ENCODE measurements at places on chromosomes 13 and 19.

- DNase-seq, result no peak
Observed at GRCh38 chr13:21256351-21256761, 79.9 kb downstream of the MRPL57 start.

DNA sequence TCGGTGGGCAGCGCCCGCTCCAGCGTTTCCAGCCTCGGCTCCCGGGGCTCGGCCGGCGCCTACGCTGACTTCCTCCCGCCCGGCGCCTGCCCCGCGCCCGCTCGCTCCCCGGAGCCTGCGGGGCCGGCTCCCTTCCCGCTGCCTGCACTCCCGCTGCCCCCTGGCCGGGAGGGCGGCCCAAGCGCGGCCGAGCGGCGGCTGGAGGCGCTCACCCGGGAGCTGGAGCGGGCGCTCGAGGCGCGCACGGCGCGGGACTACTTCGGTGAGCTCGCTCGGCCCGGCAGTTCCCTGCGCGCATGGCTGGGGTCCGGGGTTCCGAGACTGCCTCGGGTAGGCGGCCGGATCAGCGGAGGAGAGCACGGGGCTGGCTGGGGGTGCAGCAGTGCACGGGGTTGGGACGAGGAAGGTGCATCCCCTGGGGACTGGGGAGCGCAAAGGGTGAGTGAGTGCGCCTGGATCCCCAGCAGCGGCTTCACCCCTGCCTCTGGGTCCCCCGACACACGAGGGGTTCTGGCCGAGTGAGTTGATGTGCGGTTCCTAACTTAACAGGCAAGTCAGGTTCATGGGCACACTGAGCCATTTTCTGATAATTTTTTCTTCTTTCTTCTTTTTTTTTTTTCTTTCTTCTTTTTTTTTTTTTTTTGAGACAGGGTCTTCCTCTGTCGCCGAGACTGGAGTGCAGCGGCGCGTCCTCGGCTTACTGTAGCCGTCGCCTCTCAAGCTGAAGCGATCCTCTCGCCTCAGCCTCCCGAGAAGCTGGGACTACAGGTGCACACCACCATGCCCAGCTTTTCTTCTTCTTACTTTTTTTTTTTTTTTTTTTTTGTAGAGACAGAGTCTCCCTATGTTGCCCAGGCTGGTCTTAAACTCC is 1.1 kb downstream of the WTIP start:
- DNase-seq, result no peak

- DNase-seq, result no peak
Observed at GRCh38 chr13:99657848-99658260, 156.6 kb downstream of the TM9SF2 start.

DNA sequence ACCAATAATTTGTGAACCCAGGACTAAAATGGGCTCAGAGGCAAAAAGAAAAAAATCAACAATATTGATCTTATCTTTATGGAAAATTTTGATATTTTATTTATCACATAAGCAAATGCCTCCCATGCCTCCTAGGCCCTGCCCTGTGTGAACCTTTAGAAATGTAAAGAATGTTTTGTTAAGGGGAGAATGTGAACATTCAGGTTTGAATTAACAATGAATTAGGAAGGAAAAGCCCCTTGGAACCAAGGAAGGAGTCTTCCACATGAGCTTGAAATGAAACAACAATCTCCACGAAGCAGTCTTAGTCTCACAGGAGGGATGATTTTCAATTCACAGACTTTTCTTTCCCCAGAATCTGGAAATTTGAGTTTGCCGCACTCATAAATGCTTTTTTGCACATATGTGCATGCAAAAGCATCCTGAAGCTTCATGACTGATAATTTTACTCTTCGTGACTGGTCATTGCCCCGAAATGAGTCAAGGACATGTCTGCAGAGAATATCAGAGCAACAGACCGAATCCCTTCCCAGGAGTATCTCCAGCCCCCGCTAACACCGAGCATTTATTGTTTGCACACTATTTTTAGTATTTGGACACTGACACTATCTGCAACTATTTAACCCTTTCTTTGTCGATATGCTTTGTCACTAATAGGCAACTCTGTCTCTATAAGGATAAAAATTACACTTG is 135.2 kb downstream of the DCT start:
- DNase-seq, result no peak

- peak; percentile 68 for DNase-seq
Observed at GRCh38 chr19:10699650-10700335, 1.4 kb upstream of the QTRT1 start.

- DNase-seq, result no peak
Observed at GRCh38 chr13:67221630-67222226, 8.4 kb downstream of the PCDH9 start.

- no peak for DNase-seq
Observed at GRCh38 chr13:87398047-87398446, 273.1 kb upstream of the SLITRK5 start.

DNA sequence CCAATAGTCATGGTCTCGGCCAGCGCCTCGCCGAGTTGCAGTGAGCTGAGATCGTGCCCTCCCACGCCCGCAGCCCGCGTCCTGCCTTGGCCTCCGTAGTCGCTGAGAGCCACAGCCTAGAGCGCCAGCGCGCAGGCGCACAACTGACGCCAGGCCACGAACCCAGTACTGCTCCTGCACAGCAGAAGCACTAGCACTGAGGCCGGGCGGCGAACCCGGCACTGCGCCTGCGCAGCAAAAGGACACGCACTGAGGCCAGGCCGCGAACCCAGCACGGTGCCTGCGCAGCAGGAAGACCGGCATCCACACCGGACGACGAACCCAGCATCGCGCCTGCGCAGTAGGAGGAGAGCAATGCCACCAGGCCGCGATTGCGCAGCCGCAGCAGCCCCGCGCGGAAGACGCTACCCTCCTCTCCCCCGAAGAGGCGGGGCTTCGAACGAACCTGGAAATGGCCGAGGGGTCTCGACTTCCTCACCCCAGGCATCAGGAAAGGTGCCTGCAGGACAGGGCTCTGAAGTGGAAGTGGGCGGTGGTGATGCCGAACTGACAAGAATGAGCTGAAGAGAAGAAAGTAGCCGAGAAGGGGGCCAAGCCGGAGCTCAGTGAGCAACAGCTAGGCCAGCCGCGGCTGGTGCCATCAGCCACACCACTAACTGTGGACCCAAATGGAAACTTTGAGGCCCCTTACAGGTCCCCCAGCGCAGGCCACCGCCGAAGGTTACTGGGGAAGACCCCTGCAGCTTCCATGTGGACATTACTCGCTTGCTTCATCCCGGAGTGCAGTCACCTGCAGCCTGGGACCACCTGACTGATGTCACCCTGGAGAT is 7.5 kb downstream of the F10 start:
- DNase-seq, result no peak

- DNase-seq, result peak; percentile 70
Observed at GRCh38 chr19:7099597-7099921, 30.1 kb downstream of the ZNF557 start.
